ENCODE measurements at places on chromosomes 1 and 21.

- DNase-seq: no peak
These were observed 30.6 kb upstream of the USP24 start for GRCh38 chr1:55245781-55246180.

- no peak for DNase-seq
These were observed 24.1 kb downstream of the FAM163A start for GRCh38 chr1:179767177-179767581.

DNA sequence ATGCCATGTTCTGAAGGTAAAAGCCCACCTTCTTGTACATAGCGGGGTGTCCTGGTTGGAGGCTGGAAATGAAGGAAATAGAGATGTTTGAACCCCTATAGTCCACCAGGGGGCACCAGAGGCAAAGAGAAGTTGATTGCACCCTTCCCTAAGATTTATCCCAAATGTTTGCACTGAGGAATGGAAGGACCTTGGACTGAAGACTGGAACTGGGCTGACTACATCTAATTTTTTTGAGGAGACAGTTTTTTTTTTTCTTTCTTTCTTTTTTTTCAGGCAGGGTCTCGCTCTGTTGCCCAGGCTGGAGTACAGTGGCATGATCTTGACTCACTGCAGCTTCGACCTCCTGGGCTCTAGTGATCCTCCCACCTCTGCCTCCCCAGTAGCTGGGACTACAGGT lies 55.3 kb upstream of the EIF4G3 start:
- DNase-seq: no peak

- DNase-seq: no peak
These were observed 158.6 kb downstream of the SYT2 start for GRCh38 chr1:202551683-202552082.

DNA sequence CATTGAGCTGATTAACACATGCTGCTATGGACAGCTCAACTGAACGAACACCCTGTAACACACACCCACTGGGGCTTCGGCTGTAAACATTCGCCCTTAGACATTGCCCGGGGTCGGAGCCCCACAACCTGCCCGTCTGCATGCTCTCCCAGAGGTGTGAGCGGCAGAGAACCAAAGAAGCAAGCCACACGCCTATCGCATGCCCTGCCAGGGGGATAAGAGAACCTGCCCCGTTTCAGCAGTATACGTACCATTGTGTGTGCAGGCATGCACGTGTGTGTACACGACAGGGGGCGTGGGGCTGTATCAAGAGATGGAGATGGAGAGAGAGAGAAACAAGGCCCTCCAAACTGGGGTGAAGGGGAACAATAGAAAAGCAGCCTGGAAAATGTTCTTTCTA lies 9.9 kb upstream of the DESI2 start:
- DNase-seq: no peak

GRCh38 chr1:112988367-112988766 lies 32.4 kb upstream of the SLC16A1 start:
- DNase-seq: no peak

- DNase-seq: no peak
These were observed 55.2 kb upstream of the PLD5 start for GRCh38 chr1:242579528-242580235.

DNA sequence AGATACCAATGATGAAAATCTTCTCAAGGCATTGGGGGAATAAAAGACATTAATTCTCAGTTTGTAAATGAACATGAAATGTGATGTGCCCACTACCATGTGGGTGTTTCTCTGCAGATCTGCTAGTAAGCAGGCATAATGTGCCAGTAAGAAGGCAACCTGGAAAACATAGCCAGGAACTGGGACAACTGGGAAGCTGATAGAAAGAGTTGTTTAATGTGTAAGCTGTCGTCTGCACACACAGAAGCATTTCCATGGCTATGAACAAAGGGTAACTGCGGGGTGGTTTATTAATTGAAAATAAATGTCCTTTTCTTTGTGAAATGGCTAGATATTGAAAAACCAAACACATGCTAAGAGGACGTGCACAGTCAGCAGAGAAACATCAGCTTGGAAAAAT lies 52.0 kb downstream of the ZC3H11B start:
- DNase-seq: no peak

GRCh38 chr1:248820041-248820585 lies 5.6 kb downstream of the SH3BP5L start:
- no peak for DNase-seq

GRCh38 chr1:149927056-149927562 lies 494 bp downstream of the SF3B4 start:
- no peak for DNase-seq

GRCh38 chr21:45131537-45131999 lies 57.2 kb downstream of the ADARB1 start:
- no peak for DNase-seq

- no peak for DNase-seq
These were observed 205.4 kb downstream of the SMYD3 start for GRCh38 chr1:246301553-246302250.

DNA sequence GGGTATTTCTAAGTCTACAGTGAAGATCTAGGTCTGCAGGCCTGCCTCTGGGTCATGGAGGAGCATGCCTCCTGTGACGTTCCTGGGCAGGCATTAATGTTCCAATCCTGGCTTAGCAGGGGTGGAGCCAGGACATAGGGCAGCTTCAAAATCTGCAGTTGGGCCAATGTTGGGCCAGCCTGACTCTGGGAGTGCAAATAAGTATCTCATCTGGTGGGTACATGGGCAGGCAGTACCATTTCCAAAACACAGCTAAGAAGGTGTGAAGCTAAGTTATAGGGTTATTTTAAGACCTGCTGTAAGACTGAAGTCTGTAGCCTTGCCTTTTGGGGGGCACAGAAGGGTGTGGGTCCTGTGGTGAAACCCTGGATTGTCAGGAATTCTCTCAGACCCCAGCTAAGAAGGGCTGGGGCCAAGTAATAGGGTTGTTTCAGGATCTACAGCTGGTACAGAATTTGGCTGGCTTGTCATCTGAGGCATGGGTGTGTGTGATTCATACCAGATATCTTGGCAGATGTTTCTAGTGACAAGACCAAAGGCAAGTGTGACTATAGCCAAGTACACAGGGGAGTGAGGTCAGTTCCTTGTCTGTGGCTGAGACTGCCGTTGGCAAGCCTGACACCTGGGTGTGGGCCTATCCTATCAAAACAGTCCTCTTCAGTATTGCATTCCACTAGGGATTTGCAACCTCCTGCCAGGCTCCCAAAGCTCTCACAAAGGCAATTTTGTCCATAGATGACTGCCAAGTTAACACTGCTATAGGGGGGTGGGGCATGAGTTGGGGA lies 468.7 kb upstream of the B3GALT2 start:
- no peak for DNase-seq

DNA sequence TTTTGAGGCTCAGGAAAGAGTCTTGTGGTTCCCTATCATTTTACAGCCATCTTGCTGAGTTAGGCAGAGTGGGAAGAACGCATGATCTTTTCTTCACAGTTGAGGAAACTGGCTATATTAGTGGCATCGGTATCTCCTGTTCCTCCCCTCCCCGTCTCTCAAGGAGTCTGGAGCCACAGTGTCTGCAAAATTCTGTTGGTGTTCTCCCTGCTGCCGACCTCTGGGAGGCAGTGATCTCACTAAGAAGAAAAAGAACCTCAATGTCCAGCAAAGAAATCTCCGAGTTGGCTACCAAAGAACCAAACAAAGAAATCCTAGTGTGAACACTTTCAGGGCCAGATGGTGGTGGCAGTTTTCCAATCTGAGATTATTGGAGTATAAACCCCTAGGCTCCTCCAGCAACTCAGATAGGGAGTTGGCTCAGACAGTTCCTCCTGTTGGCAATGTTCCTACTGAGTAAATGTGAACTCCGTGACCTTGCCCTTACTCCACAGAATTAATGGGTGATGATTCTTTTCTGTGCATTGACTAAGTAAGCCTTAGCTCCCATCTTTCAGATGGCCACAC lies 41.2 kb downstream of the PRAMEF20 start:
- no peak for DNase-seq

DNA sequence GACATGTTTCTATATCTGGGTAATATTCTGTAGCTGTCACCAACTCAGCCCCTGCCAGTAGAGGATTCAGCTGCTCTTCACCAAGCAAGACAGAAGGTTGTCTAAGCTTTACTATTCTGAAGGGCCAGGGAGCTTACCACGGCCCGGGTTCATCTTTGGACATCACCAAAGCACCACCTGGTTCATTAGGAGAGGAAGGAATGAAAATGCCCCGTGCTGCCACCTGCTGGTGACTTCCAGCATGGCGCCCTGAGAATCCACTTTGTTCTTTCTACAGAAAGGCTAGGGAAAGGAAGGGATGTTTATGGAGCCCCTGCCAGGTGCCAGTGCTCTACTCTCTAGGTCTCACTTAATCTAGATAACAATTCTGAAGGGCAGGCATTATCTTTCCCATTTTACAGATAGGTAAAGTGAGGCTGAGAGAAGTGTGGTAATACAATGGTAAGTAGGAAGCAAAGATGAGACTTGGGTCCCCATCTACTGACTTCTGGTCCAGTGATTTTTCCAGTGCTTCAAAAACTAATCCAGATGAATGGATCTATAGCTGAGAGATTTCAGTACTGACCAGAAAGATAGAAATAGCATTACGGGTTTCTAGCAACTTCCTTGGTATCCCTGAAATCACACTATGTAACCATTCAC lies 79.5 kb downstream of the BEND5 start:
- no peak for DNase-seq

- DNase-seq: no peak
These were observed 2.8 kb downstream of the AGTRAP start for GRCh38 chr1:11738783-11739182.

- no peak for DNase-seq
These were observed 223.4 kb downstream of the FMN2 start for GRCh38 chr1:240314845-240315801.

GRCh38 chr1:203124546-203125317 lies 2.8 kb upstream of the ADORA1 start:
- no peak for DNase-seq

DNA sequence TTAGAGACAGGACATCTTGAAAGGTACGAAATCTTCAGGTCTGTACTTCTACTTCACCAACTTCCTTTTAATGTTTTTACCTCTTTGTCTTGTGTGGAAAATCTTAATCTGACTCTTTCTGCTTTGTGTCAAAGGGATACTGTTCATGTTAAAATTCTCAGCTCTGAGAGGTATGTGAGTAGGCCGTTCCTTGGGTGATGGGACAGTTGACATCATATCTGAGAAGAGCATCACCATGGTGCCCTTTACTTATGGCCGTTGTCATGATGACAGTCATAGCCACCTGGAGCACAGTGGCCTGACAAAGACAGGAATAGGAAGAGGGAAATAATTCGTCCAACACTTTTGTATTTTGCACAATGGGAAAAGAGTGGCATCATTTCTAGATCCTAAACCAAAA lies 145.6 kb downstream of the FGGY start:
- DNase-seq: no peak

GRCh38 chr1:83098131-83098530 lies 900.8 kb downstream of the TTLL7 start:
- DNase-seq: no peak

- no peak for DNase-seq
These were observed 14.1 kb downstream of the SUCO start for GRCh38 chr1:172547071-172547470.

GRCh38 chr1:53135735-53136114 lies 6.7 kb downstream of the SLC1A7 start:
- no peak for DNase-seq

DNA sequence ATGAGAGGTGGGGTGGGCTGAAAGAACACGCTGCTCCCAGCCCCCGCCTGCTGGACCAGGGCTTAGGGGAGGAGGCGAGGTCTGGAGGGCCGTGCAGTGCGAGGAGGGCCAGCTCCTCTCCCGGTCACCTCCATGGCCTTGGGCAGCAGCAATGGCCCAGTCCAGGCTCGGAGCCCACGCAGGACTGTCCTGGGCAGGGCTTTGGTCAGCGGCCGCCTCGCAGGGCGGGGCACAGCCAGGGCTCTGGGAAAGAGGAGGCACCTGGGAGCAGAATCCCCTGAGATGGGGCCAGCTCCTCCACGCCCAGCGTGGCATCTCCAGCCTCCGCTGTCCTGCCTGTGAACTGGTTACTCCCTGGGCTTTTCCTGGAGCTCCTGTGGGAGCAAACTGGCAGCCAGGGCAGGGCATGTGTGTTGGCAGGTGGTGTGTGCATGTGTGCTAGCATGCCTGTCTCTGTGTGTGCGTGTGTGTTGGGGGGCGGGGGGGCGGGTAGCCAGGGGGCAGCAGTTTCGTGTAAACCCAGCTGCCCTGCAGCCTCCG lies 27.4 kb downstream of the ARHGEF16 start:
- no peak for DNase-seq

GRCh38 chr1:46188295-46189030 lies 9.8 kb downstream of the POMGNT1 start:
- no peak for DNase-seq

DNA sequence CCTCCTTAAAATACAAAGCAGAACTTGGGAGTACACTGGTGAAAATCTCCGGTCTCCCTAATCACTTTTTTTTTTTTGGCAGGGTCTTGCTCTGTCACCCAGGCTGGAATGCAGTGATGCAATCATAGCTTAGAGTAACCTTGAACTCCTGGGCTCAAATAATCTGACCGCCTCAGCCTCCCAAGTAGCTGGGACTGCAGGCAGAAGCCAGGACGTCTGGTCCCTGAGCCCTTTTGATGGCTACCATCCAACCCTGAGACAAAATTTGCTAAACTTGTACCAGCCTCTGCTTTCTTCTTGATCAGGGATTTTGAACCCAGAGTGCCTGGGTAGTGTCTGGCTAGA lies 4.1 kb downstream of the L1TD1 start:
- DNase-seq: no peak

GRCh38 chr1:19000065-19000464 lies 43.6 kb upstream of the IFFO2 start:
- DNase-seq: no peak

- peak; percentile 43 for DNase-seq
These were observed 1.1 kb downstream of the RYR2 start for GRCh38 chr1:237042892-237043576.

DNA sequence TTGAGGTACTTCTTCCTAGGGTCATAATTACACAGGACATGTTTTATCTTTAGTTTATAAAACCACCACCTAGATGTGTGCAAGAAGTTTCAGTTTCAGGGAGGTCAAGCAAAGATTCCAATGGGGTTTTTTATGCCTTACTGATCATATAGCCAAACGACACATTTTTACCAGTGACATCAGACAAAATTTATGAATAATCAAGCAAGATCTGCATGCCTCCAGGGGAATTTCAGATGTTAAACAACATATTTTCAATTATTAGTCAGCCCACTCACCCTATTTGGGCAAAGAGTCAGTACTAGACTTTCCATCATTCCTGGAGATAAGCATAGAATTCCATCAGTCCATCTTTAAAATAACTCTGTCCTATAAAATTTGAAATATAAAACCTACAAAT lies 867.4 kb downstream of the KCNT2 start:
- DNase-seq: no peak

DNA sequence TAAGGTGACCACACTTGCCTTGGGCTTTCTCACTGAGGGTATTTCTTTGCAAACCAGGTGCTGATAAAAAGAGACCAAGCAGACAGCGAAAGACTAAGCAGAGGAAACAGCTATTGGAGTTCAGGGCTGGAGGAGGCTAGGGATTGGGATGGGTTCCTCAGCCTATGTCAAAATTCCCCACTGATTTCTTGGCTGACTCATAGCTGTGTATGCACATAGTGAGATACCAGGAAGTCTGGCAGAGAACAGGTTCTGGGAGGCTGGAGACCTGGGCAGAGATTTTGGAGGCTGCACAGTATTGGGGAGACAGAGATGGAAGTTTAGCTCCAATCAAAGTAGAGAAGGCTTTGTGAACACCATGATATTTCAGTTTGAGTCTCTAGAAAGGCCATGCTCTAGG lies 25.3 kb downstream of the YARS1 start:
- no peak for DNase-seq
